Memory B cell (primary cell): ENCODE measurements at places on chromosomes 6 and 20.
A peak's percentile ranks its signal among the peaks of the same experiment; 100 is the strongest.

GRCh38 chr6:108179741-108180140 is 13.9 kb downstream of the NR2E1 start:
- no peak overlapping the region for H3K27ac ChIP-seq
- H3K4me3 ChIP-seq = no peak overlapping the region
- H3K4me1 ChIP-seq = peaks cover 2% of the 10 kb centered on the region
- peaks cover 22% of the 10 kb centered on the region for H3K27me3 ChIP-seq
- DNase-seq = no peak
- H3K36me3 ChIP-seq = no peaks in the 10 kb centered on the region

DNA sequence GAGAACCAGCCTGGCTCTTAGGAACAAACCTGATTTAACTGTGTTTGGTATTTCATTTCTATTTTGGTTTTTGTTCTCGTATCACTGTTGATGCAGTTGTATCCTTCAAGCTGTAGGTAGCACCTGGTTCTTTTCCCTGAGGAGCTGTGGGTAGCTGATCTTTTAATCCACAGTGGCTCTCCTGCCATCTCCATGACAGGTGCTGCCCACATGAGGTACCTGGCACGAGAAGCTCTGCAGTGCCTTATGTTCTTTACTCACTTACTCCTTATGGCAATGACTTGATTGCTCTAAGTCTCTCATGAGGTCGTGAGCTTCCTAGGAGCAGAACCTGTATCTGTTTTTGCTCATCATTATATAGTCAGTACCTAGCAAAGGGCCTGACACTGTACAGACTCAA is 74.3 kb upstream of the EMILIN3 start:
- H3K27me3 ChIP-seq = no peaks in the 10 kb centered on the region
- H3K36me3 ChIP-seq = peaks cover 62% of the 10 kb centered on the region
- no peak overlapping the region for H3K4me3 ChIP-seq
- no peak for DNase-seq
- peaks cover 3% of the 10 kb centered on the region for H3K4me1 ChIP-seq

- peaks cover 2% of the 10 kb centered on the region for H3K4me1 ChIP-seq
- no peak overlapping the region for H3K27ac ChIP-seq
- H3K4me3 ChIP-seq = no peak overlapping the region
- peaks cover 20% of the 10 kb centered on the region for H3K27me3 ChIP-seq
Measured at GRCh38 chr6:41673704-41674000, 35.4 kb downstream of the MDFI start.

DNA sequence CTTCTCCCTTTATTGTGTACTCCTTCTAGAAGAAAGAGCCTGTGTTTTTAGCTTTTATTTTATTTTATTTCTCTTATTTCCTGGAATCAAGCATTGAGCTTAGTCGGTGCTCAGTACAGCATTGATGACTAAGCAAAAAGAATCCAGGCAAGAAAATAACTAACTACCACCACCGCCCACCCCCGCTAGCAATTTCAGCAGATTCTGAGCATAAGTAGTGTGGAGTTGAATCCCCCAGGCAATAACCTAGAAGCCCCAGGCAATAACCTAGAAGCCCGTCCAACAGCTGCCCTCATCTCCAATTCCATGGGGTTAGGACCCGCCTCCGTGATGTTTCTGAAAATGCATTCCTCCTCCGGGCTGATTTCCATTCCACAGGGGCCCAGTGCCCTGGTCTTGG is 258.0 kb upstream of the TAB2 start:
- H3K27me3 ChIP-seq = no peaks in the 10 kb centered on the region
- peak overlapping the region; percentile 60 for H3K27ac ChIP-seq
- H3K4me1 ChIP-seq = peaks cover 23% of the 10 kb centered on the region
- no peaks in the 10 kb centered on the region for H3K36me3 ChIP-seq
- DNase-seq = no peak

DNA sequence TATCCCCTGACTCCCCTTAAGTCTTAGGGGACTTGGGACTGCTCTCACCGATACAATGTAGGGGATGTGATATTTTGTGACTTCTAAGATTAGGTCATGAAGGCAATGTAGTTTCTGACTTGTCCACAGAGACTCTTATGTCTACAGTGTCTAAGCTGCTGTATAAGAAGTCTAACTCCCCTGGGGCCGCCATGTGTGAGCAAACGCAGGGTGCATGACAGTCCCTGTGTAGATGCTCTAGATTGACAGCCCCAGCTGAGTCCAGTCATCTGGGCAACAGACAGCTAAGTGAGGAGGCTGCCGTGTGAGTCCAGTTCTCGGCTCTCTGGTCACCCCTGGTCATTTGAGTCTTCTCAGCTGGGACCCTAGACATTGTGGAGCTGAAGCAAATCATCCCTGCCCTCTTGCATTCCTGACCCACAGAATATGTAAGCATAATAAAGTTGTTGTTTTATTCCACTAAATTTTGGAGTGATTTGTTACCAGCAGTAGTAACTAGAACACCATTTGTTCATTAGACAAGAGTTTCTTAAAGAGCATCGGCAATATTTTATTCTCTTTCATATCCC is 743.3 kb upstream of the CHD6 start:
- H3K27ac ChIP-seq = no peak overlapping the region
- DNase-seq = no peak
- H3K4me3 ChIP-seq = no peak overlapping the region
- H3K36me3 ChIP-seq = no peaks in the 10 kb centered on the region
- H3K4me1 ChIP-seq = no peaks in the 10 kb centered on the region

GRCh38 chr20:7437311-7437710 is 502.9 kb downstream of the HAO1 start:
- no peaks in the 10 kb centered on the region for H3K27me3 ChIP-seq
- no peaks in the 10 kb centered on the region for H3K36me3 ChIP-seq
- no peak overlapping the region for H3K27ac ChIP-seq
- no peak overlapping the region for H3K4me3 ChIP-seq

DNA sequence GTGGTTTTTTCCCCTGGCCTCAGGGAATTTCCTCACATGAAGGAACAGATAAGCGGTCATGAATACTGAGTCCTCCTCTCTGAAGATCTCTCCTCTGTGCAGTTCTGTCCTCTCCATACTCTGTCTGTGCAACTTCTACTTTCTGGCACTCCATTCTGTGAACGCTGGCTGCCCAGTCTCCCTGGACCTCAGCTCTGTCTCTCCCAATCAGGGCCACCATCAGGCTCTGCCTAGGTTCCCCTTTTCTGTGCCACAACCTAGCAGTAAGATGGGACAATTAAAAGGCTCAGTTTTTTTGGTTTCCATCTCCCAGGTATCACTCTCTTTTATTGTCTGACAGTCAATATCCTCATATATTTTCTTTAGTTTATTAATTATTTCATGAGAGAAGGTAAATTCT is 4.8 kb upstream of the ADGB start:
- H3K4me3 ChIP-seq = no peak overlapping the region
- peaks cover under 1% of the 10 kb centered on the region for H3K4me1 ChIP-seq

DNA sequence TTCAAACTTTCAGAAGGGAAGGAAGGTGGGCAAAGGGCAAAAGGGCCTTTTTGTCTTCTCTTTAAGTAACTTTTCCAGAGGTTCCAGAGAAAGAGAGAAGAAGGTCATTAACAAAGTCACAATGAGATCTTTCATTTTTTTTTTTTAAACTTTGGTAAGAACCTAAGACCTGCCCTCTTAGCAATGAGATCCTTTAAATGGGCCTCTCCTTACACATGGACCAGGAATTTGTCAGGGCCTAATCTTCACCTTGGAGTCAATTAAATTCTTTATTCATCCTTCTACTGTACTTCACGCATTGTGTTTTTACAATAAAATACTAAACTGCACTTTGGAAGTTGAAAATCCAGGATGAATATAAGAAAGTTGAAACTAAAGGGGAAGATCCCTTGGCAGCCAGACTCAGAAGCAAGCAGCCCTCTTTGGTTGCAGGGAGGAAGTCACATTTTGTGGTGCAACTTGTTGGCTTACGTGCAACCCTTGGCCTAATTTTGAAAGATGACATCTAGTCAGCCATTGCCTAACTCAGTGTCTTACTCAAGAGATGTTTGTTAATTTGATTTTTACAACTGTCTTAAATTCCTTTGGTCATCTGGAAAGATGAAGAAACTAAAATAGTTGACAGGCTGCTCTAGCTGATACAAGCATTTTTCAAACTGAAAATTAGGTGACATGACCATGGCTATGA is 11.9 kb upstream of the TMEM170B start:
- no peak for DNase-seq
- H3K36me3 ChIP-seq = no peaks in the 10 kb centered on the region
- H3K27me3 ChIP-seq = peaks cover 6% of the 10 kb centered on the region

DNA sequence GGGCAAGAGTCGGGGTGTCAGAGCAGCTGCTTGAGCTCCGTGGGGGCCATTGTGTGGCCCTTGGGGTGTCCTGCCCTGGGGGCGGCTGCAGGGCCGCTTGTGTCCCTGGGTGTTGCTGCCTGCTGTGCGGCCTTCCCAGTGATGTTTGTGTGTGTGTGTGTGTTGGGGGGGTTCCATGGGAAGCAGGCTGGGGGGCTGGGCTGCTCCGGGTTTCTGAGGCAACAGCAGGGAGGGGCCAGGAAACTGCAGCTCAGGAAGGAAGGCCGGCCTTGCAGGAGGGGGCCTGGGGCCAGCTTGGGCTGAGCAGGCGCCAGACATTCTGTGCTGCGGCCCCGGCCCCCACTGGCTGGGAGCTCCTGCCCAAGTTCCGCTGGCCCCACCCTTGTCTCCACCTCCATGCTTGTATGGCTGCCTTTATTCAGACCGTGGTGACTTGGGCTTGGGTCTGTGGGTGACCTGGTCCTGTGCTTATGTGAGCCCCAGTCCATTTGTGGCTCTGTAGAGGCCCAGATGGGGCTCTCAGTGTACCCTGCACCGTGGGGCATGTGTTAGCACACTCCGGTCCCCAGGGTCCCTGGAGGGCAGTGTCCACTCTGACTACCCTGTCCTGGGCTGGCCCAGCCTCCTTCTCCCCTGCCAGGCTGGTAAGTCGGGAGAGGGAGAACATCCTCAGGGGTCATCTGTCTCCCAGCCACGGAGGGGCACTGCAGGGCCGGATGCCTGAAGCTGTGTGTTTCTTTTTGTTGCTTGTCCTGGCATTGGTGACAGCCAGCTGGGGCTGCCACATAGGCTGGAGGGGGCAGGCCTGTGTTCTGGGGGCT is 4.6 kb upstream of the SOX18 start:
- DNase-seq = no peak
- no peak overlapping the region for H3K27ac ChIP-seq
- H3K4me1 ChIP-seq = peaks cover 19% of the 10 kb centered on the region
- no peak overlapping the region for H3K4me3 ChIP-seq
- H3K36me3 ChIP-seq = peaks cover 3% of the 10 kb centered on the region

DNA sequence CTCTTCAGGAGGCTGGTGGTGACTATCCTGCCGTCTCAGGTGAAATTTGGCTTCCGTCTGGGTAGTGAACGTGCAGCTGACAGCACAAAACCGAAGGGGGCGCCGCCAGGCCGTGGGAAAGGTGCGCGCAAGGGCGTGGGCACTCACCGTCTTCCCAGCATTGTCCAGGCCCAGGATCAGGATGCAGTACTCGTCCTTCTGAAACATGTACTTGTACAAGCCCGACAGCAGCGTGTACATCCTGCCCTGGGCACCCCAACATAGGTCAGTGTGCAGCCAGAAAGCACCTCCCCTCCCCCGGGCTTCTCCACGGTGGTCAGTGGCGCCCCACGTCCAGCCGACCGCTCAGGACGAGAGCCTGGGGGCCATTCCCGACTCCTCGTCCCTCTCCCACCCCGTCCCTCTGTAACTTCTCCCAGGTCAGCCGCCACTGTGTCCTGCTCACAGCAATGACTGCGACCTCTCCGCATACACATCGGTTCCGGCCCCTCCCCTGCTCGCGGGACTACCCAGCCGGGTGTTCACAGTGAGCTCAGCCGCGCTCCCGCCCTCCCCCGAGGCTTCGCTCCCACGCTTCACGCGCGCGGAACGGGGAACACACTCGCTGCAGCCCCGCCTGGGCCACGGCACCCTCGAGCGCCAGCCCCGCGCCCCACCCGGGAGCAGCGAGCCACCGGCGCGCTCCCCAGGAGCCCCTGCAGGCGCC is 771 bp downstream of the ARFRP1 start:
- peak overlapping the region; percentile 84 for H3K27ac ChIP-seq
- DNase-seq = peak; percentile 58
- H3K36me3 ChIP-seq = peaks cover 20% of the 10 kb centered on the region
- H3K4me3 ChIP-seq = peak overlapping the region; percentile 88

DNA sequence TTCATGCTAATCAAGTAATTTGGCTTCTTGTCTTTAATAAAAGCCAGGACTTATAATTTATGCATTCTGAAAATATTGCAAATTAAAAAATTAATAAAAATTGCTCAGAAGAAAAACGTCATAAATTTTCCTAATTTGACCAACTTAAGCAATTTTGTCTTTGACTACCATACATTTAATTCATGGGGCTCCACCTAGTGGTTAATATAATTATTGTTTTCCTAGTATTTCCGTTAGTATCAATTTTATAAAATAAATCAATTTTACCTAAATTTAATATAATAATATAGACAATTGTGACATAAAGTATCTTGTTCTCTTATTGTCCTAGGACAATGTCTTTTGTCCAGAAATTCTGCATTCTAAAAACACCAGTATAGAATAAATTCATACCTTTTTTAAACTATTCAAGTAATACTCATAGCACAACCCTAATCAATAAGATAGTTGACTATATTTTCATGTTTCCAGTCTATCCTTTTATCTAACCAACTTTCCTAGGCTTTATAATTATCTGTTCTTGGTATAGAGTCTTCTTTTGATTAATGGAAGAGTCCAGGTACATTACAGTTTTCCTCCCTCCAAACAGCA is 319.9 kb downstream of the TRDN start:
- H3K4me1 ChIP-seq = no peaks in the 10 kb centered on the region
- H3K27me3 ChIP-seq = no peaks in the 10 kb centered on the region
- H3K4me3 ChIP-seq = no peak overlapping the region
- DNase-seq = no peak

- H3K4me1 ChIP-seq = no peaks in the 10 kb centered on the region
- no peak overlapping the region for H3K27ac ChIP-seq
- DNase-seq = no peak
- H3K4me3 ChIP-seq = no peak overlapping the region
Measured at GRCh38 chr6:18312368-18312767, 48.0 kb upstream of the DEK start.

- no peak overlapping the region for H3K27ac ChIP-seq
- H3K36me3 ChIP-seq = no peaks in the 10 kb centered on the region
- no peak overlapping the region for H3K4me3 ChIP-seq
Measured at GRCh38 chr6:127222418-127222817, 44.2 kb upstream of the RNF146 start.

DNA sequence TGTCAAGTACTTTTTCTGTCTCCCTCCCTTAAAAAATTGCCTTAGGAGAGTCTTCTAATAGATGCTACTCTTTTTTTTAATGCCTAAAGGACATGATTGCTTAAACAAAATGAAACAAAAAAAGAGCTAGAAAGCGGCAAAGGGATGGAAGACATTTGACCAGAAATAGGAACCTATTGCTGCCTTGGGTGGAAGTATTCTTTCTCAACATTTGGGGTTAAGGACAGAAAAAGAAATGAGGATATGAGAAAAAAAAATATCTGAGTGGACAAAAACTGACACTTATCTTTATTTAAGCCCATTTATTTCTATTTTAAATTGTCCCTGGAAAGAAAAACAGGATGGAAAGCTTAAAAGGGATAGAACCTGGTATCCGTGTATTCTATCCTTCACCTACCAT is 664.9 kb upstream of the CITED2 start:
- no peaks in the 10 kb centered on the region for H3K36me3 ChIP-seq
- no peak for DNase-seq
- H3K4me3 ChIP-seq = no peak overlapping the region
- H3K27ac ChIP-seq = no peak overlapping the region
